Stimulated activated CD4-positive, alpha-beta T cell treated with anti-CD3 and anti-CD28 coated beads, Interleukin-1b, Interleukin-23, amount 100 ng/mL, for 48 hours (primary cell): ENCODE measurements at places on chromosomes 6 and 20.

DNA sequence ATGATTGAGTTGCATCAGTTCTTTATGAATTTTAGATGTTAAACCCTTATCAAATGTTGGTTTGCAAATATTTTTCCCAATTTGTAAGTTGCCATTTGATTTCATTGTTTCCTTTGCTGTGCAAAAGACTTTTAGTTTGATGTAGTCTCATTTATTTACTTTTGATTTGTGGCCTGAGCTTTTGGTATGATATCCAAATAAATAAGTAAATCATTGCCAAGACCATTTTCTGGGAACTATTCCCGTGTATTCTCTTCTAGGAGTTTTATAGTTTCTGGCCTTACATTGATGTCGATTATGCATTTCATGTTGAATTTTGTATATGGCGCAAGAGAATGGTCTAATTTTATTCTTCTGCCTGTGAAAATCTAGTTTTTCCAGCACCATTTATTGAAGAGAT is 13.4 kb downstream of the AIG1 start:
- no peak for DNase-seq

DNA sequence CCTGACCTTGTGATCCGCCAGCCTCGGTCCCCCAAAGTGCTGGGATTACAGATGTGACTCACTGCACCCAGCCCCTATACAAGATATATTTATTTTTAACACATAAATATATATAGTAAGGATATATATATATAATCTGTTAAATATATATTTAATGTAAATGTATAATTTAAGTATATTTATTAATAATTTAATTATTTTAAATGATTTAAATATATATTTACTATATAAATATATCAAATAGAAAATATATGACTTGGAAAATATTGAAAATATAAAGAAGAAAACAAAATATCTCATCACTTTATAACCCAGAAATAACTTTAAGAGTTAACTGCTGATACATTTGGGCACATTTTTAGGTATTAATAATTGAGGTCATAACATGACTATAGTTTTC is 324.7 kb downstream of the SYNE1 start:
- no peak for DNase-seq

DNA sequence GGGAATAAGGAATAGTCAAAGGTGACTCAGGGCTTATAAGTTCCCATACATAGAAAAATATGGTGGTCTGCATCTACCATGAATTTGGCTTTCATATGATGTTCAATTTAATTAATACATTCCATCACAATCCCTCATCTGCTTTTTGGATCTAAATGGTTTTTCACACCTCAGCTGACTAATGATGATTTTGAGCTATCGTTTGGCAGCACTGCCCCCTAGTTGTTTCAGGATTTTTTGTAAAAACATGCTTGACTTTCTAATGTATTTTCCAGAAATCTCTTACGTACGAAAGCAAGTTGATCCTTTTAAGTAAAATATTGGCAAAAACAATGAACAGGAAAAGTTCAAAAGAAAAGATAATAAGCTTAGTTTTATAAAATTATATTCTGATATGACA is 408.6 kb upstream of the ADGRB3 start:
- DNase-seq, result no peak

- no peak for DNase-seq
These were observed 467.3 kb downstream of the PREX1 start for GRCh38 chr20:48360342-48360975.

- DNase-seq, result no peak
These were observed 121.8 kb upstream of the FOXO3 start for GRCh38 chr6:108438918-108439317.

GRCh38 chr6:24419526-24419925 is 16.8 kb downstream of the MRS2 start:
- DNase-seq, result no peak

DNA sequence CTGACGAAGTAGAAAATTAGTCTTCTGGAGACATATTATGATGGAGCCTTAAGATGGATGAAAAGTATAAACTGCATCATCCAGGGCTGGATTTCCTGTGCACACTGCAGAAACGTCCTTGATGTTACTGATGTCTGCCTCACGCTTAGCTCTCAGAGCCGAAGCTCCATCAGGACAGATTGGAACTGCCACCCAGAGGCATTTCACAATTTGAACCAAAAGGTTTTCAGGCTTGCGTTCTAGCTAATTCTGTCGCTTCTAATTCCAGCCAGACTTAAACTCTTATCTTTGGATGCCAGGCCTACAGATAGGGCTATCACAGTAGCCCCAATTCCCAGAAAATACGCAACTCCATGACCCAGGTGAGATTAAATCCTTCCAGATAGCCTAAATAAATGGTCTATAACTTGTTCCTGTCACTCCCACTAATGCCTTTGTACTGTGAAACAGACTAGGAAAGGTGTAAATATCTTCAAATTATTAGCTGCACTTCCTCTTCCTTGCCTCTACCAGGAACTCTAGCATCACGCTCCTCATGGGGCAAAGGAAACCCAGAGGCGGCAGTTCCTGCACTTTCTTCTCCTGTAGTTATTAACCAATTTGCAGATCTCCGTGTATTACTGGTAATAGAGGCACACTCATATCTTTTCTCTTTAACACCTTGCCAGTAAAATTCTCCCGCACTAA is 634.6 kb downstream of the PRKN start:
- no peak for DNase-seq

- DNase-seq, result no peak
These were observed 702.7 kb downstream of the MAFB start for GRCh38 chr20:39986173-39986904.

DNA sequence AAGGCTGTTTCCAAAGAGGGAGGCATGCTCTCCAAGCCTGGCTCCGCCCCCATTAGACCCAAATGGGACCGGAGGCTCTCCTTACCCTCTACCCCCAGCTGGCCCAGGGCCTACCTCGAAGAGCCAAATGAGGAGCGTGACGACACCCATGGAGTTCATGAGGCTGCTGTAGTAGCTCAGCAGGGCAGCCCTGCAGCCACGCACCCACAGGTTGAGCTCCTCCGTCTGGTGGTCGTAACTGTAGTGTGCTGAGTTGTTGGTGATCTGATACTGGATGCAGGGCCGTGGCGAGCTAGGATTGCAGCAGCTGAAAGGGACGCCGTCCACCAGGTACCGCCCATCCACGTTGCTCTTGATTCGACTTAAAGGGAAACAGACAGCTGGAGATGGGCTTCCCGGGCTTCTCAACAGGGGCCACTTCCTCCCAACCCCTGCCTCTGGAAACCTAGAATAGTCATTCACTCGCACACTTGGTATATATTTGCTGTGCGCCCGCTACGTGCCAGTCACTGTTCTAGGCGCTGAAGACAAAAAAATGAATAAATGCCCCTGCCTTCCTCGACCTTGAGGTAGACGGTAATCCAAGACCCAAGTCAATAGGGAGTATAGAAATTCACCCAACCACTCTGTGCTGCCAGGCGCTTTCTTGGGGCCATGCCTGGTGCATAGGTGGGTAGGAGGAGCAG is 18.0 kb downstream of the PRPH2 start:
- DNase-seq, result no peak

DNA sequence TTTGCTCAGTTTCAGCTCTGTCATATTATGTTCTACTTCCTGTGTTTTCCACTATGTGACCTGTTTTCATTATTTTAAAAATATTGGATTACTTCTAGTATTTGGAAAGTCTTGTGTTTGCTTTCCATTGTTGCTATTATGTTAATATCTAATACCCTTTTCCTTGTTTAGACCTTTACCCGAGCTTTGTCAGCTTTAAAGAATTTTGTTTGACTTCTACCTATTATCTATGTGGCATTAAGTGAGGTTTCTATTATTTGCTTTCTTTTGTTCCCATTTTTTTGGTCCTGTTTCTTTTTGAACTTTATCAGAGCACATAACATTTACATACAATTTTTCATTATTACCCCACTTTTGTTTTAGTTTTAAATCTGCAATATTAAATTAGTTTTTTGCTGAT is 202.7 kb downstream of the MANEA start:
- no peak for DNase-seq

DNA sequence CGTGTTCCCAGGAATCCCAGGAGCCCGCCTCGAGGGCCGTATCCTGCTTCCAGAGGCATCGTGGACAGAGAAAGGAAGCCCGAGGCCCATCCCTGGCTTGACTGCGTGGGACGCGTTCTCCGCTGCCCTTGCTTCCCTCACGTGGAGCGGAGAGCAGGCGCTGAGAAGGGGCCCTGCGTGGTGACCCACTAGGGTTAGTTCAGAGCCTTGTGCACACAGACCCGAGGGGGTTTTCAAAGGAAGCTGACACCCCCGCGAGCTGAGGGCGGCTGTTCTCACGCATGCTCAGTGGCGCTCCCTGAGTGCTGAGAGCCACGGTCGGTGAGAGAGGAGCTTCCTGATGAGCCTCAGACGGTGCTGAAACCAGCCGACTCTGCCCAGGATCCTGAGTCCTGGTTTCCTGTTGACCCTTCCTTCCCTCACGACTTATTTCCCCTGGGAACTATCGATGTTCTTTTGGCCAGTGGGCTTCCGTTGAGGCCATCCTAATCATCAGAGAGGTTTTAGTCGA is 28.9 kb upstream of the CCR6 start:
- DNase-seq, result peak; percentile 51

- DNase-seq, result no peak
These were observed 155.1 kb upstream of the MLIP start for GRCh38 chr6:53956068-53956711.
